CMK (cell line): ENCODE measurements at places on chromosomes 3 and 15.

GRCh38 chr15:78308422-78309032 is 9.1 kb upstream of the SKIC8 start:
- peak; percentile 33 for DNase-seq

DNA sequence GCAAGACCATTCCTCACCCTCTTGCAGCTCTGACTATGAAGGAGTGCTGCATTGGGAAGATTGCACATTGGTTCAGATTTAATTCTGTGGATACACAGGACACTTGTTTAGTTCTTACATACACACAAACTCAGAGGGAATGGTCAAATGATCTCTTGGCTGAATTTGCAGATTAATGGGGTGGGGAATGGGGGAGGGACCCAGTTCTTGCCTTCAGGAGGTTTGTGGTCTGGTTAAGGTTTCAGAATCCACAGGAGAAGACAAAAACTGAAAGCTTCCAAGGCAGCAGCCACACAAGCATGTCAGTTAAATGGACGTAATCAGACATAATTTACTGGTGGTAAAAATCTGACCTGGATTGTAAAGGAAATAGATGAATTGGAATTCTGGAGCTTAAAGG is 257.1 kb upstream of the ROPN1 start:
- no peak for DNase-seq

- DNase-seq: no peak
Measured at GRCh38 chr3:163936543-163936942, 1141.8 kb downstream of the SI start.

DNA sequence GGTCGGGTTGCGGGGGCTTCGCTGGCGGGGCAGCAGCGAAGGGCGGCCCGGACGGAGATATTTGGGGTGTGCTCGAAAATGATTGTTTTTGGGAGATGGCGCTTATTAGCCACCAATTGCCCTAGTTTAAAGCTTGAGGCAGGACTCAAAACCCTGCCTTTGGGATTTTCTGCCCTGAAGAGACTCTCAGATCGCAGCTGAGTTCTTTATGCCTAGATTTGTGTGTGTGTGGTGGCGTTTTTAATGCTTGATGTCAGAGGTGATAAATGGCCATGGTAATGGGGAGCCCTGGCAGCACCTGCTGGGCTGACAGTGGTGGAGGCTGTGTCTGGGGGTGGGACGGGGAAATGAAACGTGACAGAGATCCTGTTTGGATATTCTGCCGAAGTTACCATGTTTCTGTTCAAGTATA is 604 bp downstream of the KCTD6 start:
- DNase-seq: no peak

- DNase-seq: no peak
Measured at GRCh38 chr3:150081084-150081483, 110.4 kb upstream of the PFN2 start.

DNA sequence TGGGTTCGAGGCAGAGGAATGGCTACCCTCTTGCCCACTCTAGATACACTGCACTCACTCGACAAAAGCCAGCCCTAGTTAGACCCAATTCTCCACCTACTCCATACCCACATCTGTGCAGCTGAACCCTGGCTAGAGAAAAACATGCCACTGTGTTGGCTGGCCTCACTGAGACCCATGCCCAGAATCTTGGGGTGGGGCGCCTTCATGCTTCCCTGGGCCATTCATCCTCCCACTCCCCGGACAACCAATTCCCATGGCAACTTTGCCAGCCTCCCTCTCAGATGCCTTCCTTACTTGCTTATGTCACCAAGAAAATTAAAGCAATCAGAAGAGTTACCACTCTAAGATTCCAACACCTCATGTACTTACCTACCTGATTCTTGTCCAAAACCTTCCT is 9.2 kb upstream of the LIMD1 start:
- DNase-seq: no peak

DNA sequence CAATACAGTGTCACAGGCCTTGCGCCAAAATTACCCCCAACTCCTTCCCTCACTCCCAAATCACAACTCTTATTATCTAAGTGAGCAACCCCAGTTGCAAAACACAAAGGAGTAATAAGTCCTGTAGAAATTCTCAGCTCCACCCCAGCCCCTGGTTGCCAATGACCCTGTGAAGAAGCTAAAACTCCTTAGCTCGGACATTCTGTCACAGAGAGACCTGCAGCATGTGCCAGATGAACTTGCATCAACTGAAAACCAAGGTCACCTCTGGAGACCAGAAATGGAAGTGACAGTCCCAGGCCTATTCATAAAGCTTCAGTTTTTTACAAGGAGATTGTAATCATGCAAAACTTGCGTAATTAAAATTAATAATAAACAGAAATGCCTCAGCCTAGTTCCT is 55.2 kb downstream of the RBPMS2 start:
- no peak for DNase-seq
